Left renal pelvis (tissue), 4 donors: ENCODE measurements at places on chromosomes 2 and 18. TPM values are rescaled to one million over a fixed set of nuclear protein-coding genes. Genes with fewer than 3 reads are reported as not detected.
A peak's percentile ranks its signal among the peaks of the same experiment; 100 is the strongest.

GRCh38 chr2:163613266-163613731 is 122.5 kb downstream of the FIGN start:
- DNase-seq, result no peak

DNA sequence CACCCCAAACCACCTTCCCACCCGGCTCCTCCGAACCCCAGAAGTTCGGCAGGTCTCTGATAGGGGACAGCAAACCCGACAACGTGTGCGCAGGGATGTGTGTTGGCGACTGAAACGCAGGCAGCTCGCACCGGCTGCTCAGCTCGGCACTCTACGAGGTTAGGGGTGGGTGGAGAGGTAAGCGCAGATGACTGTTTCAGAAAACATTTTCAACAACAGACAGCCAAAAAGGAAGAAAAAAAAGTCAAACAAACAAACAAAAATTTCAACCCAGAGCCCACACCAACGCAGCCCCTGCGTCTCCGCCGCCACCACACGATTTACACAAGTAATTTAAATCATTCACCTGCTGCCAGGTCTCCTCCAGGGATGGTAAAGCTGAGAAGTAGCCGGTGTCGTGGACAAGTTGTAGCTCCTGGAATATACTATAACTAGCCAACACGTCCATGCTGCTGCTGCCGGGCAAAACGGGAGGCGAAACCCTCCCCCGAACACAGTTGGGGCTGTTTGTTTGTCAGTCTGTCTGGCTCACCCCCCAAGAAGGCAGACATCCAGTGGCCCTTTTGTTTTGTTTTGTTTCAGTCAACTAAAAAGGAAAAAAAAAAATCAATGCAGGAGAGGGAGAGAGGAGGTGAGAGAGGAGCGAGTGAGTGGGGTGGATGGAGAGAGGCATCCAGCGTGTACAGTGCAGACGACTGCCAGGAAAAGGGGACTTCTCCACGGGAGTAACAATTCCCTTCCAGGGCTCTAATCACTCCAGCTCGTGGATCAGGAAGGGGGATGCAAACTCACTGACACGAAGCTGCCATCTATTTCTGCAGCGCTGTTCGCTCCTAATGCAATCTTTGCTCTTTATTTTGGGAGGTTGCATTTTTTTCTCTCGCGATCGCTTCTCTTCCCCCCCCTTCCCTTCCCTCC is at the start of gene KLF7:
Gene KLF7, minus strand, starts transcription at position 828 of the 918 bp plus-strand sequence. Its CDS starts 380 bp downstream, at position 448.
- DNase-seq, result peak; percentile 41

- no peak for DNase-seq
Measured at GRCh38 chr18:13555865-13556264, 170.5 kb downstream of the FAM210A start.

DNA sequence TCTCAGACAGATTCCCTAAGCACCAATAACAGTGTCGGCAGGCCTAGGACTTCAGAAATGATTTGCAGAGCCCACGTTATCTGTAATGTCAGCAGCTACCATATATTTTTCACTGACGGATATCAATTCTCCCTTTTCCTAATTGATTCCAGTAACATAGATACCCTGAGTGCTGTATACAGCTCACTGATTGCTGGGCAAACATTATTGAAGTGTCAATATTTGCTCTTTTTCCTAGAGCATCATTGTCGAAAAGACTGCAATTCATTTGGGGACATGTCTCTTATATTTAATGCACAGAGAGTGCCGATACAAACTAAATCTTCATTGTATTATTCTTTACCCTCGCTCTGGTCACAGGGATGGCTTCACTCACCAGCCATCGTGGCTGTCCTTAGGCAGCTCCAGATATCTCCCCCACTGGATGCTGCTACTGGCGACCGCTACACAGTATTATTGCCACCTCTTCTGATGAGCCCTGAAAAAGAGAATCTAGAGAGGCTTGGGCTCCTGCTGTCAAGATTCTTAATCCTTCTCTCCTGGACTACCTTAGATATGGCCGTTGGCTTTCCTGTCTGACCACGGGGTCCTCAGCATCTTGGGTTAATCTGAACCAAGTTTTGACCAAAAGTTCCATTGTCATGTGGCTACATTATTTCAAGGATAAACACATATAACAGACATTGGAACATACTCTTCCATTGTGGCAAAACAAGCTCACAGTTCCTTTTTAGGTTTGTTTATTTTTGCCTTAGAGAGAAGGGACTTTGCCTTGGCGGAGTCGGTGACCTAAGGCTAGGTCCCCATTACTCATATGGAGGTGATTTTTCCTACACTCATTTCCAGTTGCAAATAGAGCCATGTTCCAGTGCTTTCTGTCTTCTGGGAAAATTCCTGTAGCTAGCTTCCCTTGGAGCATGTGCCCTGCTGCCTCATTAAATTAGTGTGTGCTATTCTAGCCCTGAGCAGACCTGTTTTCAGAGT is 105.4 kb downstream of the CPO start:
- DNase-seq, result no peak

GRCh38 chr2:107589079-107589491 is 237.6 kb upstream of the RGPD4 start:
- DNase-seq, result no peak

DNA sequence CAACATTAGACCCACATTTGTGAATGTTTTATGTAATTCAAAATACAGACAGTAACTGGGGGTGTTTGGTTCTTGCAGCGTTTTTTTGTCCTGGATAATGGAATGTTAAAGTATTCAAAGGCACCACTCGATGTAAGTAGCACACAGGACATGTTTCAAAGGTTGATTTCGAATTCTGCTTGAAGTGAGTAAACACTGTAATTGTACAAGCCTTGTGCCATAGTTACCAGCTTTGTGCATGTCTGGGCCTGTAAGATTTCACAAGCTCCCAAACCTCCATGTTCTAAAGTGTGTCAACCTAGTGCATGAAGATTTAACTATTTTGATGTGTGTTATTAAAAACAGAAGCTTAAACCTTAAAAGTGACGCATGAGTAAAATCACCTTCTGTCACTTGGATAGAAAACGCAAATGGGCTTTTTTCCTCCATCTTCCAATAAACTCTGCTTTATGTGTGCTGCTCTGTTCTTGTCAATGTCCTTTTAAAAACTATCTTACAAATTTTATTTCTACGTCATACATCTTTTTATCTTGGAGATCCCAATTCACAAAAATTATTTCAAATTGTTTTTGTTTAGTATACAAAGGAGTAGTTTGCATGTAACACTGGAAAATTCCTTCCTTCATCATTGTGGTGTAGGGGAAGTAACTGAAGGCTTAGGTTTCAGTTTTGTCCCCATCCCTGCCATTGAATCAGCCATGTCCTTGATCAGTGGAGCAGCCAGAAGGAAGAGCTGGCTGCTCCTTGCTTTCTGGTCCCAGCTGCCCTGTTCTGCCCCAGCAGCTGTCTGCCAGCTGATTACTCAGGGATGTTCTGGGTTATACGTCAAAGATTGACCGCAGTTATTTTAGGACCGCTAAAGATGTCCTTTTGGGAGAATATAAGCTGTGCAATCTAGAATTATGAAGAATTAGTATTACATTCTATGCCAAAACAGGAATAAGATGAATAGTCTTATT is 119.2 kb downstream of the PRKRA start:
- DNase-seq, result no peak

The RNU2-63P gene
- 0.81 TPM for polyA plus RNA-seq

The RFTN2 gene
- polyA plus RNA-seq, result 28.7 TPM
